ENCODE measurements at places on chromosomes 7 and 10.

DNA sequence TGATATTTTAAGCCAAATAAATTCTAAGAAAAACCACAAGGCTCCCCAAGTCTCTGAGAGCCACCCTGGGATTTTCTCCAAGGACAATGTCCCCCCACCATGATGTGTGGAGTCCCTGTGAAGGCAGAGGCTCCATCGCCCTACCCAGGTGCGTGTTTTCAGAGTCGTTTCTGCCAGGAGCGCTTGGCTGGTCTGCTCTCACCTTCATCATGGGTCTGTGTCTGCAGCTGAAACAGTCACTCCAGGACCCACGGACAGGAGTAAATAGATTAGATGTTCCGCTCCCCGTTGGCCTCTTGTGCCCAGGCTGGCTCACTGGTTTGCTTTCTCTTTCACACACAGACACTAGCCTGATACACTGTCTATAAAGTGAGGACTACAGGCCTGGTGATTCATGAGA lies 217.5 kb downstream of the SFMBT2 start:
- no peak for DNase-seq

- no peak for DNase-seq
Observed at GRCh38 chr7:24936121-24936824, 43.7 kb downstream of the OSBPL3 start.

- no peak for DNase-seq
Observed at GRCh38 chr10:35449944-35450343, 113.6 kb downstream of the CCNY start.

DNA sequence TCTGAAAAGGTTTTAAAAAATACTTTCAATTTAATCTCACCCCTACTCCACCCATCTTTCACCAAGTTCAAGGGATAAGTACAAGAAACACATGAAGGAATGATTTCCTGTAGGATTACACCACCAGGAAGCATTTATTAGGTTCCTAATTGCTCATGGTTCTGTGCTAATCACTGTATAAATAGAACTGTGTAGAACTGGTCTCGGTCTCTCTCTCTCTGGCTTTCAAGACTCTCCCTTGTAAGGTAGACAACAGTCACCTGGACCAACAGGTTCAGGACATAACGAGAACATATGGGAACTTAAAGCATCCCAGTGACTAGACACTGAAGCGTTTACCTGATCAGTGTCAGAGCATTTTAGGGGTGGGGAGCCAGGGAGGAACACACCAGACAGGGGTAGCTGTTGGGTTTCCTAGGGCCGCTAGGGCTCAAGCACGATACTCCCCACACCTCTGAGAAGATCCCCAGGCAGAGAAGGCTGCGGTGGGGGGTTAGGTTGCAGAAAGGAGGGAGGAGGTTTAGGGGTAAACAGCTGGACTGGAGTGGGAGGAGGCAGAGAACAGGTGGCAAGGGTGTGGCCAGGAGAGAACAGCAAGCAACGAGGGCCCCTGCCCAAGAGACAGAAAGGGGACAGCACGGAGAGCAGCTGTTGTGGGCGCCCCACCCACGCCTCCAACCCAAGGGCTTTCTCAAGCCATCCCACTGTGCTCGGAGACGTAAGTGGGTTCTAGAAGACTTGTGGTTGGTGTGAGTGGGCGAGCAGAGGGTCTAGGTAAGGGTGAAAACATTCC lies 52.5 kb upstream of the USP6NL start:
- DNase-seq: no peak

DNA sequence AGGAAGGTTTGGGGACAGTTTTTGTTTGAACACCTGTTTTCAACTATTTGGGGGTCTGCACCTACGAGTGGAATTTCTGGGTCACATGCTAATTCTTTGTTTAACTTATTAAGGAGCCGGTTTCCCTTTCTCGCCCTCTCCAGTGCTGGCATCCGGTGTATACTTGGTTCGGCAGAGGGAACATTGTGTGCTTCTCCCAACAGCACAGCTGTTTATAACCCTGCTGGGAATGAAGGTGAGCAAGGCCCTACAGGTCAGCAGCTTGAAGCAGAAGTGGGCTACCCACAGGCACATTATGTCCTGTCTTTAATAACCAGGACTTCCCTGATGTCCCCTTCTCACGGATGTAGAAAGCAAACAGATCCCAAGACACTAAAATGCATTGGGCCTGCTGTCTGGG lies 87.5 kb upstream of the PDCD4 start:
- no peak for DNase-seq

- DNase-seq: no peak
Observed at GRCh38 chr10:20608503-20608902, 288.6 kb downstream of the NEBL start.

- no peak for DNase-seq
Observed at GRCh38 chr10:35341521-35341920, 5.2 kb downstream of the CCNY start.

DNA sequence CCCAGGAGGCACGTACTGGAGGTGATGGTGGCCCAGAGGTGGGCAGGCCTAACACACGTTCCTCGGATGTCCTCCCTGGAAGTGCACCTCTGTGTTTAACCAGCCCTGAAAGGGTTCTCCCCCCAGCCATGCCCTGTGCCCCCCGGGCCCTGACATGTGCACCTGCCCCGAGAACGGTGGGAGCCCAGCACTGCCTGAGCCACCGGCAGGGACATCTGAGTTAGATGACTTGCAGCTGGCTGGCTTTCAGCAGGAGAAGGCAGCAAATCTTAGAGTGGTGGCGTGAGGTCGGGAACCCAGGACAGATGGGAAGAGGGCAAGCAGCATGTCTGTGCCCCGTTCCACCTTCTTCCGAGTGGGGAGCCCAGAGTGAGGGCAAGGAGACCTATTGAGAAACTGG lies 291.8 kb downstream of the TCERG1L start:
- no peak for DNase-seq

DNA sequence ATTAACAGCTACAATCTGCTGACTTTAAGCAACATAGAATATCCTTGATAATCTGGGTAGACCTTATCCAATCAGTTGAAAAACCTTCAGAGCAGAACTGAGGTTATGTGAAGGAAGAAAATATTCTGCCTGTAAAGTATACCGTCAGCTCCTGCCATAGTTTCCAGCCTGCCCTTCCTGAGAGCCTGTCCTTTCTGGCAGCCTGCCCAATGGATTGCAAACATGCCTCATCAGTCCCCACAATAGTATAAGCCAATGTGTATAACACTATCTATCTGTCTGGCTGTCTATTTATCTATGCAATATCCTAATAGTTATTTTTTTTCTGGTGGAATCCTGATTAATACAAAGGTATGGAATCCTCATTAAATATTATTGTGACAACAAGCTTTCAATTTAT lies 489.2 kb upstream of the KCND2 start:
- DNase-seq: no peak

- DNase-seq: no peak
Observed at GRCh38 chr7:23530405-23530804, 1.4 kb downstream of the TRA2A start.

GRCh38 chr7:64907641-64908326 lies 4.7 kb downstream of the ZNF273 start:
- DNase-seq: no peak

- DNase-seq: no peak
Observed at GRCh38 chr10:17504547-17505245, 50.3 kb upstream of the ST8SIA6 start.

DNA sequence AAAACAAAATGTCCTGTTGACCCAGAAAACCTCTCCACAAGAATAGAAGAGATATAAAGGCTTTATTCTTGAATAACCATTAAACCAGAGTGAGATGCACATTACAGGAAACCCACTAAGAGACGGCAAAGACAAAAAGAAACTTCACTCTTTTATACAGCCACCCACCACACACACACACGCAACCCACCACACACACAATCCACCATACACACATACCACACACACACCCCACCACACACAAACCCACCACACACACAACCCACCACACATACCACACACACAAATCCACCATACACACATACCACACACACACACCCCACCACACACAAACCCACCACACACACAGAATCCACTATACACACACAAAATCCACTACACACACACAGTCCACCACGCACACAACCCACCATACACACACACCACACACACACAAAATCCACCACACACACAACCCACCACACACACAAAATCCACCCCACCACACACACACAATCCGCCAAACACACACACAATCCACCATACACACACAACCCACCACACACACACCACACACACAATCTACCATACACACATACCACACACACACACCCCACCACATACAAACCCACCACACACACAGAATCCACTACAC lies 9.5 kb upstream of the REPIN1 start:
- no peak for DNase-seq

GRCh38 chr10:42934351-42934811 lies 142.5 kb upstream of the RET start:
- DNase-seq: no peak

GRCh38 chr10:29343607-29344038 lies 54.8 kb downstream of the LYZL1 start:
- DNase-seq: no peak

GRCh38 chr10:125156739-125157480 lies 3.5 kb downstream of the CTBP2 start:
- DNase-seq: no peak

- DNase-seq: no peak
Observed at GRCh38 chr7:106783286-106783685, 81.8 kb upstream of the PIK3CG start.

GRCh38 chr7:46954181-46954580 lies 627.7 kb downstream of the TNS3 start:
- DNase-seq: no peak

GRCh38 chr10:128612631-128613030 lies 486.4 kb upstream of the MKI67 start:
- no peak for DNase-seq

DNA sequence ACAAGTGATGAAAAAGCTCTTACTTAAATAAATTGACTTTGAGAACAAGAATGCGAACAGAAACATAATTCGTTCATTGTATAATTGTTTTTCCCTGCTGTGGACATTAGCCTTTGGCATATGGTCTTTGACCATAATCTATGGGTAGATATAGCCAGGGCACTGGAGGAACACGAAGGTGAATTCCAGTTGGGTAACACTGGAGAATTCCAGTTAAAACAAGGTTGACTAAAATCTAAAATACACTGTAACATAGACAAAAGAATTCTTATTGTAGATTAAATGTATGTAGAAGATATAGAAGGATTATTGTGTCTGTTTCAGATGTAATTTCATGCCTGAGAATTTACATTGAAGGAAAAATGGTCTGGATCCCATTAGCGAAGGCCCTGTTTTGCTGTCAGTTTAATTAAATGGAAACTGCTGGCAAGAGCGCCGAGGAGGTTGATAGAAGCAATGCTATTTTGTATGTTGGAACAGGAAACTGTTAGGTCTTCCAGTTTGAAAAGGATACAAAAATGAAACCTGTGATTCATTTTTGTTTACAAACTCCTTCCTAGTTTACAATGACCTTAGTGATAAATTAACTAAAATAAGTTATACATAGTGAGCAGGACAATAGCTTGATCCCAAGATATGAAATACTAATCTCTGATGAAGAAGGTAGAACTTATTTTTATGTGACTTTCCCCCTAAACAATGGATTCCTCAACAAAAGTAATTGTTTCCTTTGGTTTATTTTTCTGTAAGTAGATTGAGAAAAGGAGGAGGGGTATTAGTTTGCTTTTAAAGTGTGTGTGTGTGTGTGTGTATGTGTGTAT lies 68.9 kb downstream of the ARID5B start:
- peak; percentile 3 for DNase-seq

DNA sequence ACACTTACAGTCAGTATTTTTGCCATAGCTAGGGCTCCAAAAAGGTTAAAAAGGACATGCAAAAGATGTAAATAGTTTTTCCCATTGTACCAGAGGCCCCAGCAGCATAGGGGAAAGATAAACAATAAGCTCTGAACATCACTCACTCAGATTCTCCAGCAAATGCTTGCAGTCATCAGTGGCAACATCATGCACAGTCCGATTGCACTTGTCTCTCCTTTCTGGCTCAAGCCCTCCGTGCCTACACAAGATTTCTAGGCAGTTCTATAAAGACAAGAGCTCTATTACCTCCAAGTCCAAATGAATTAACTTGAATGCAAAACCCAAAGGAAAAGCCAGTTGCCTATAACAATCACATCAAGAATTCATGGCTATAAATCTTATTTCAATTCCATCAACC lies 106.3 kb downstream of the CTTNBP2 start:
- no peak for DNase-seq

DNA sequence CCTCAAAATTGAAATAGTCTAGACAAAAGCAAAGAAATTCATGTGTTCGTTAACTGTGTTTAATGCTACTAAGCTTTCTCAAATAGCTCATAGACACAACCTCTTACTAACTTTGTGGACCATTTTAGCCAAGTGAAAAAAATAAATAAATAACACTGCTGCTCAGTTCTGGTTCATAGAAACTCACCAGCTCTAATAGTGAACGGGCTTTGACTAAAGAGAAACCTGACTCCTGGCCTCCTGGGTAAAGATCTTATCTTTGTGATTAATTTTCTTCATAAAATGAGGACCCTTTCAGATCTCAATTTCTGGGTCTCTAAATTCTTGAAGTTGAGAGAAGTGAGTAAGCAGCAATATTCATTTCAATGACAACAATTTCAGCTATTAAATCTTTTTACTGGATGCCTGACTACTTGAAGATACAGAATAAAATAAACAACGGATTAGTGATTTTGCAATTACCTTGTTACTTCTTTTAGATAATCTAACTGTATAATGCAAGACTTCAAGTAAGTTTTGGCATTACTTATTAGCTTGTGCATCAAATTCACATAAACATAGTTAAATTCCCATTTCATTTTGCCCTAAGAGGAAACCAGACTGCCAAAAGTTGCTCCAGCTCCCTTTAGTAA lies 3.1 kb downstream of the CADPS2 start:
- no peak for DNase-seq

DNA sequence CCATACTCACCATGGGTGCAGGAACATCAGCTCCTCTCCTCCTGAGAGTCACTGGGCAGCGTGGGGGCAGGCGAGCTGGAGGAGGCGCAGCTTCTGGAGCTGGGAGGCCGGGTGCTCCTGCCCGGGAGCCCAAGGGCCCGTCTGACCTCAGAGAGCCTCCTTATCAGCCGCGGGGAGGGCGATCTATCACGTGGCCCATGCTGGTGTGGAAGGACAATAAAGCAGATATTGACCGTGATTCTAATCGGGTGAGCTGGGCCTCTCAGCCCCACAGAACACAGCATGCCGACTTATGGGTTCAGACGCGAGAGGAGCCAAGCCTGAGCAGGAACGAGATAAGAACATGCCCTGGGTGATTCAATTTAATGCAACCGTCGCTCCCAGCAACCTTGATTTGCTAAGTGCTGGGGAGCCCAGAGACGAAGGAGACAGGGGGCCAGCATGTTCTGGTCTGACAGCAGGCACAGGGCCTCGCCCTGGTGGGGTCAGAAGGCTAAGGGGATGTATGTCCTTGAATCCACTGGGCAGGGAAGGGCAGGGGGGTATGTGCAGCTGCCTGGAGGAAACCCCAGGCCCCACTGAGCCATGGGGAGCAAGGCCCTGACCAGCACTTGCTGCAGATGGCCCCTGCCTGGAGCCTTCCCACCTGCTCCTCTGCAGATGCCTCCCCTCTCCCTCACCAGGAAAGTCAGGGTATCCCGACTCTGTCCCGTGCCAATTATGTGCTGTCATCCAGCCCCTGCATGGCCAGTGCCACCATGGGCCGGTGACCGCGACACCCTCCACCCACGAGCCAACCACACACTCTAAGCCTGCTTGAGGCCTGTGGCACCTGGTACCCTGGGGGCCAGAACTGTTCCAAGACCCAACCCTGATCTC lies 95.3 kb upstream of the RET start:
- no peak for DNase-seq
